Fibroblast of villous mesenchyme (primary cell): ENCODE measurements at places on chromosomes 12 and 14. TPM values are rescaled to one million over a fixed set of nuclear protein-coding genes. Genes with fewer than 3 reads are reported as not detected.

Gene TOMM20L
- not detected in 2 replicates for total RNA-seq

Gene SERPINA9
- total RNA-seq: not detected in 2 replicates

Gene FOXM1
- 16.4 and 17.7 TPM in 2 replicates for total RNA-seq

Gene SERPINA1
- total RNA-seq: not detected in 2 replicates

Gene SUPT16H
- total RNA-seq: 65.7 and 87.7 TPM in 2 replicates

Gene SIX1
- total RNA-seq: under 0.01 and 0.64 TPM in 2 replicates

Gene TAS2R42
- not detected in 2 replicates for total RNA-seq

Gene CCDC196
- not detected in 2 replicates for total RNA-seq

Gene COCH
- under 0.01 and 9.0 TPM in 2 replicates for total RNA-seq

Gene ESRRB
- total RNA-seq: not detected in 2 replicates

Gene HCAR2
- total RNA-seq: under 0.01 TPM in 1 of 2 replicates, not detected in the other

Gene RPGRIP1
- total RNA-seq: under 0.01 TPM in 1 of 2 replicates, not detected in the other

Gene GPR135
- total RNA-seq: 3.9 and 6.5 TPM in 2 replicates

Gene MIPOL1
- total RNA-seq: 10.0 and 14.7 TPM in 2 replicates

Gene ACYP1
- total RNA-seq: 2.9 and 11.2 TPM in 2 replicates

Gene KRT79
- total RNA-seq: not detected in 2 replicates

Gene PTPRQ
- total RNA-seq: 0.32 and 5.6 TPM in 2 replicates

Gene TMEM119
- total RNA-seq: 83.3 and 186 TPM in 2 replicates

Gene INSM2
- total RNA-seq: not detected in 2 replicates

Gene PLEKHG7
- not detected in 2 replicates for total RNA-seq

Gene MANSC1
- total RNA-seq: 2.3 and 4.7 TPM in 2 replicates

Gene ETFBKMT
- total RNA-seq: 2.3 and 2.6 TPM in 2 replicates

Gene LTBP2
- 210 and 339 TPM in 2 replicates for total RNA-seq

Gene HOXC4
- total RNA-seq: under 0.01 and 1.6 TPM in 2 replicates

Gene EIF2B2
- 46.6 and 49.6 TPM in 2 replicates for total RNA-seq

Gene FAIM2
- total RNA-seq: 3.0 and 3.9 TPM in 2 replicates

Gene OR6C2
- not detected in 2 replicates for total RNA-seq

Gene KLRC4
- not detected in 2 replicates for total RNA-seq

Gene ADGRD1
- total RNA-seq: under 0.01 TPM in 2 replicates

Gene OTUB2
- 0.97 and 1.3 TPM in 2 replicates for total RNA-seq

Gene GPRC5A
- 25.8 and 127 TPM in 2 replicates for total RNA-seq

Gene LMBR1L
- total RNA-seq: 47.9 and 71.2 TPM in 2 replicates

Gene KDM5A
- 60.2 and 77.3 TPM in 2 replicates for total RNA-seq

Gene GPRC5D
- not detected in 2 replicates for total RNA-seq

Gene CYP27B1
- 0.97 and 3.0 TPM in 2 replicates for total RNA-seq

Gene KRT6C
- total RNA-seq: not detected in 2 replicates

Gene KNTC1
- 28.0 and 28.5 TPM in 2 replicates for total RNA-seq

Gene LRRC10
- total RNA-seq: not detected in 2 replicates
